Fibroblast of skin of left biceps (primary cell): ENCODE measurements at places on chromosomes 12 and 14.
A peak's percentile ranks its signal among the peaks of the same experiment; 100 is the strongest.

DNA sequence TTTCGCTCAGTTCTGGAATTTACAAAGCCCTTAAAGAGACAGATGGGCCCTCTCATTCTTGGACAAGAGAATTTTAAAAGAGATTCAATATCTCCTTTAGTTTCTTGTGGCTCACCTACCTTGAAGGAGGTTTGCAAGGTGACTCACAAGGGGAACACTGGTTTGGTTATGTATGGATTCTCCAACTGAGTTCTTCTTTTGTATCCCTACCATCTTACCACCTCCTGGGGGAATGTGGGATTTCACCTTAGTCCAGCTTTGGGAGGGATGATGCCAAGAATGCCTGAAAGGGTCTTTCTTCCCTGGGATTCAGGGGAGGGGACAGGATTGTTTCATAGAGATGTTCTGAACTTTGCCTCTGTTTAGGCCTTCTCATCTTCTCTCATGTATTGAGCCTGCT, 3.7 kb downstream of the PPP4R4 start:
- no peak for DNase-seq

- DNase-seq: peak; percentile 79
Measured at GRCh38 chr12:48779869-48780268, 9.0 kb downstream of the ADCY6 start.

DNA sequence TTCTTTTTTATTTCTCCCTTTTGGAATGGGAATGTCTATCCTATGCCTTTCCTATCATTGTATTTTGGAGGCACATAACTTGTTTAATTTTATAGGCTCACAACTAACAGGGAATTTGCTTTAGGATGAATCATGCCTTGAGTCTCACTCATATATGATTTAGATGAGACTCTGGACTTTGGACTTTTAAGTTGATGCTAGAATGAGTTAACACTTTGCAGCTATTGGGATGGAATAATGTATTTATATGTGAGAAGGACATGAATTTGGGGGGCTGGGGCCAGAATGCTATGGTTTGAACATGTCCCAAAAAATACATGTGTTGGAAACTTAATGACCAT, 365.3 kb downstream of the ZFP36L1 start:
- DNase-seq: no peak

- peak; percentile 80 for DNase-seq
Measured at GRCh38 chr12:43285159-43285598, 266.8 kb downstream of the ADAMTS20 start.

DNA sequence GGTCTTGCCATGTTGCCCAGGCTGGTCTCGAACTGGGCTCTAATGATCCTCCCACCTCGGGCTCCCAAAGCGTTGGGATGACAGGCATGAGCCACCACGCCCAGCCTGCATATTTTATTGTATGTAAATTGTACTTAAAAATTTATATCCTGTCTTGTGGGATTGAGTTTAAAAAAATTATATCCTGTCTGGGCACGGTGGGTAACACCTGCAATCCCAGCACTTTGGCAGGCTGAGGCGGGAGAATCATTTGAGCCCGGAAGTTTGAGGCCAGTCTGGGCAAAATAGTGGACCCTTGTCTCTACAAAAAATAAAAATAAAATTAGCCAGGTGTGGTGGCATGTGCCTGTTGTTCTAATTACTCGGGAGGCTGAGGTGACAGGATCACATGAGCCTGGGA, 13.9 kb upstream of the CEBPE start:
- no peak for DNase-seq

DNA sequence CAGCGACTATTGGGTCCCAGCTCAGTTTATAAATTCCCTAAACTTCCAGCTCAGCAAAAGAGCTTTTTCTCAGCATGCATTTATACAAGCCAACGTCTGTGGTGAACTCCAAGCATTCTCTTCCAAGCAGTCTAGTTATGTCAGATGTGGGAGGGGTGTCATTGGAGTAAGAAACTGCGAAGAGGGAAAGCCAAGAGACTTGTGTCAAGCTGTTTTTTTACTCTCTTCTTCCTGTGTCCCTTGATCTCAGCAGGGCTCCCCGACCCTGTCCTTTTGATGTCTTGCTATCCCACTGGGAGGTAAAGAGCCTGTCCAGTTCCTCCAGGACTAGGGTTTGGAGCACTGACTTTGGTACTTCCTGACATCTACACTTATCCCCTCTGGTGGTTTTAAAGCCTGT, 69.0 kb downstream of the PPM1H start:
- no peak for DNase-seq

GRCh38 chr14:91870001-91870400, 2.7 kb upstream of the TC2N start:
- DNase-seq: no peak

- DNase-seq: peak; percentile 12
Measured at GRCh38 chr12:117774941-117775775, 193.6 kb downstream of the KSR2 start.

GRCh38 chr12:26471560-26471959, 276.2 kb downstream of the SSPN start:
- no peak for DNase-seq

DNA sequence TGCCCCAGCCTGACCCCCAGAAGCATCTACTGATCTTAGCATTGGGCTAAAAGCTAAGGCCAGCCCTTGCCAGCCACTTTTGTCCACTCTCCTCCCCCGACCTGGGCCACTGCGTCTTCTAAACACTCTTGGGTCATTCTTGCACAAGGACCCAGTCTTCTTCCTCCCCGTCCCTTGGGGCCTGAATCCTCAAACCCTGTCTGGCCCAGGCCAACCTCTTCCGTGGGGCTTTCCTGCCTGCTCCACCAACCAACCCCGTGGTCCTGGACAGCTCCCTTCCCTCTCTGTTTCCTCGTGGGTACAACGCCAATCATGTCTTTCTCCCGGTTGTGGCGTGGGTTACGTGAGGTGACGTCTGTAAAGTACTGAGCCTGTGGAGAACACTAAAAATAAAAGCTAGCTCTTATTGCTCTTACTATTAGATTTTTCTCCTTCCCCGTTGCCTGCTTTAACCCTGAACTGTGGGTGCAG, 21.5 kb downstream of the FAM222A start:
- no peak for DNase-seq

DNA sequence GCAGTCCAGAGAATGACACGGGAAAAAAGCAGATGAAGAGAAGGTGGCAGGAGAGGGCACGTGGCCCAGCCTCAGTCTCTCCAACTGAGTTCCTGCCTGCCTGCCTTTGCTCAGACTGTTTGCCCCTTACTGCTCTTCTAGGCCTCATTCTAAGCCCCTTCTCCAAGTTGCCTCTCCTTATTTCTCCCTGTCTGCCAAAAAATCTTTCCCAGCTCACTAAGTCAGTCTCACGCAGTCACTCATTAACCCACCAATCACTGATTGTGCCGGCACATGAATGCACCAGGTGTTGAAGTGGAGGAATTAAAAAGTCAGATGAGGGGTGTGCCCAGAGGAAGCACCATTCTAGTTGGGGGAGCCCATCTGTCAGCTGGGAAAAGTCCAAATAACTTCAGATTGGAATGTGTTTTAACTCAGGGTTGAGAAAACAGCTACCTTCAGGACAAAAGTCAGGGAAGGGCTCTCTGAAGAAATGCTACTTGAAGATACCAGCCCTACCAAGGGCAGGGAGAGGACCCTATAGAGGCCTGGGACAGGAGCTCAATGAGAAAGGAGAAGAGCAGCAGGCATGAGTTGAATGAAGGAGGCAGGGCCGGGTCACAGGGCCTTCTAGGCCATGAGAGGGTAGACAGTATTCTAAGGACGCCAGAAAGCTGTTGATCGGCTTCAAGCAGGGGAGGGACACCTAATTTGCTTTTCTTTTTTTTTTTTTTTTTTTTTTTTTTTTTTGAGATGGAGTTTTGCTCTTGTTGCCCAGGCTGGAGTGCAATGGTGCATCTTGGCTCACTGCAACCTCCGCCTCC, 40.9 kb downstream of the DAD1 start:
- no peak for DNase-seq

DNA sequence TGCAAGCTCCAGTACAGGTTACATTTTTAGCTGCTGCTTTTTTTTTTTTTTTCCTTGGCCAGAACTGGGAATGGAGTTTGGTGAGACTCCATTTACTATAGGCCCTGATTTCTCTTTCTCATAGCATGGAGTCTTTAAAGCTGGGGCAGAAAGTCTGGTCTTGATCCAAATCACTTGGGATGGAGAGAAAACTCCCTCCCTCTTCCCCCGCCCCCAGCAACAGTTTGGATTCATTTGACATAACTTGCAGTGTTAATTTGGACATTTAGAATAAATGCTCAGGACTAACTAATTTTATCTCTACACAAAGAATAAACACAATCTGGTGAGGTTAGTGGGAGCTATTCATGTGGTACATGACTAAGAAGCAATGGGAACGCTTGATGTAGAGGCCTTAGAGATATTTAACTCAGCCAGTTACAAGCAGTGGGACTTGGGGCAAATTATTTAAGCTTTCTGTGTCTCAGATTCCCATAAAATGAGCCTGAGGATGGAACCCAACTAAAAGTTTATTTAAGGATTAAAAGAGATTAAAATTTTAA, 107.3 kb upstream of the ARHGAP5 start:
- DNase-seq: no peak

DNA sequence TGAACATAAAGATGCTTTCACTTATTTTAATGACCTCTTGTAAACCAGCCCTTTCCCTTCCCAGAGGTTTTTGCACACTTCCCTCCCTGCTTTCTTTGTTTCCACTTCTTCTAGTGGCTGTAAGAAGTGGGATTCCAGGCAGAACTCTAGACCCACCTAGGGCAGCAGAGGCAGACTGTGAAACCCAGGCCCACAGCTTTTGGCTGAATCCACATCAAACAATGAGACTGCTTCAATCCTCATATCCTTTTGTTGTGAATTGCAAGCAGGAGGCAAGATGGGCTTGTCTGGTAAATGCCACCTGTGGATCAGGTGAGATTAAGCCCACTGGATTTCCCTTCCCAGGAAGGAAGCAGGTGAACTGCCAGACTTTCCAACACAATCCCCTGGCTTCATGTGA, 12.8 kb downstream of the CCDC177 start:
- no peak for DNase-seq

DNA sequence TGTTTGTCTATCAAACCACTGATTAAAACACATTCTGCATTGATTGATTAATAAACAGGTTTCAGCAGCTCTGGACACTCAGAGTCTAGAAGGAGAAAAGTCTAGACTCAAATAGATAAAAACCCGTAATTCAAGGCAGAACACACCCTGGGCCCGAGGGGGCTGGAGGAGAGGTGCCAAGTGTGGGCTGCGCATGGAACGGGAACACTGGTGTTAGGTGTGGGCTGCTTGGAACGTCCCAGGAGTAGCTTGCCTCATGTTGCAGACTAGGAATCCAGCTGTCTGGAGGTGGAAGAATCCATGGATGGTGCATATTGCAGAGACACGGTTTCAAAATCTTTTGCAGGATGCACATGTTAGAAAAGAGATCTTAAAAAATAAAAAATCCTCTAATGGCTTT, 223.0 kb downstream of the APAF1 start:
- no peak for DNase-seq

GRCh38 chr14:42028607-42029006, 421.9 kb downstream of the LRFN5 start:
- no peak for DNase-seq

DNA sequence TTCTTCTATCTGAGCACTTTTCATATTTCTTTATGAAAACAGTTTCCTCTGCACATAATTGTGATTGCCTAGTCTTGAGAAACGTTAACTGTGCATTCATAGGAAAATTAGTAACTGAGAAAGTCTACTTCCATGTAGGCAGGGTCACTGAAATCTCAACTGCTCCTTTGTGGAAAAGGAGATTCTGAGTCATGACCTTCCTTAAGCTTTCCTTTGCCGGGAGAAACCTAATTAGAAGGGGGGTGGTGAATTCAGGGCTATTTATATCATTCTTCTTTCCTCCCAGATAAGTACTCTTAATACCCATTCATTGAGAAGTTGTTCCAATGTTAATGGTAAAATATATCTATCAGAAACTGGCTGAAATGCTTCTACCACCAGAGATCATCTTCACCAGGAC, 751.0 kb upstream of the TMEM132C start:
- no peak for DNase-seq

- DNase-seq: no peak
Measured at GRCh38 chr14:52951681-52952554, 1.1 kb upstream of the FERMT2 start.

DNA sequence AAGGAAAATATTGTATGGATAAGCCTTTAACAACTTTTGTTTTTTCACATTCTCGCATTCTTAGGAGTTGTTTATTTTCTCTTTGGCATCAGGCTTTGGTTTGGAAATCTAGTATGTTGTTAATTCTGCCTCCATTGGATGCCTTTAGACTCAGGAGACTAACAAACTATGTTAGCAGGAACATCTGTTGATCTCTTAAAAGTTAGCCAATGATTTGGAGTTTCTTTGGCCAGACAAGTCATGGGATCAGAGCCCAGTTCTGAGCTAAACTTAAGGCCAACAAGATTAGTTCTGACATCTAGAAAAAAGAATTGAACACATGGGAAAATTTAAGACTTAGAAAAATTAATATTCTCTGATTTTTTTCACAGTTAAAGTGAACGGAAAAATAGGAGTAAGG, 35.3 kb upstream of the STRAP start:
- peak; percentile 50 for DNase-seq

DNA sequence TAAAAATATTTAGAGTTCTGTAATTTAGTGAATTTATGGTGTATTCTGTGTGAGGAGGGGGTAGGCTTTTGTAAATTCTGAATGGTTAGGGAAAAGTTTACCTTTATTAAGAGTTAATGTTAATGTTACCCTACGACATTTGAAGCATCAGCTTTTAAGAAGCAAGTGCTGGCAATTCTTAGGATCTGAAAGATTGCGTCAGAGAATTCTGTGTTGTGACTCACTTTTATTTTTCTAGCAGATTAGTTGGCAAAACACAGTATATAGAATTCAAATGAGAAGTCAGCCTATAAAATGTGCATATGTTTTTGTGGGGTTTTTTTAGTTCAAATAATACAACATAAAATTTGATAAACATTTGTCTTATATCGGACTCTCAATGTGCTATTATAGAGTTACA, 97.6 kb downstream of the RAD52 start:
- DNase-seq: peak; percentile 44

- DNase-seq: no peak
Measured at GRCh38 chr14:61472801-61473376, 151.5 kb downstream of the PRKCH start.

DNA sequence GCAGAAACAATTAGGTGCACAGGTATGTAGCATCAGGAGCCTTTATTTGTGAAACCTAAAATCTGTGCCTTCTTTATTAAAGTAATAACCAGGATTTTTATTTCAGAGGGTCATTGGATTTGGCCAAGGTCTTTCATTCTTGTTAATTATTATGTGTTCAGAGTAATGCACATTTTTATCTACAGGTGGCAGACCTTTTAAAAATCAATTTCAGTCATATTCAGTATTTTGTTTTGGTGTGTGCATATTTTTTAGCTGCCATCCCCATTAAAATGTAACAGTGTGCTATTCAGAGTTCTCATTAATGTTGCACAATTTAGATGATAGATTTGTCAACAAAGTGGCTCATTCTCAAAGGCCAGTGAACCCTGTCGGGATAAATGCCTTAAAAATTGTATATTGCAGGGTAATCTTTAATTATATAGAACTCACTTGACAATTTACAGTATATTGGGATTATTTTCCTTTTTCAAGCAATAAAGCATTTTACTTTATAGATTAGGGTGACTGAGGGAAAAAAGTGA, 319.3 kb upstream of the SOX5 start:
- DNase-seq: no peak
